ENCODE measurements at places on chromosomes 6 and 20. TPM values are rescaled to one million over a fixed set of nuclear protein-coding genes. Genes with fewer than 3 reads are reported as not detected.

PAX1 gene
- total RNA-seq = not detected

CALHM4 gene
- not detected for total RNA-seq

DNA sequence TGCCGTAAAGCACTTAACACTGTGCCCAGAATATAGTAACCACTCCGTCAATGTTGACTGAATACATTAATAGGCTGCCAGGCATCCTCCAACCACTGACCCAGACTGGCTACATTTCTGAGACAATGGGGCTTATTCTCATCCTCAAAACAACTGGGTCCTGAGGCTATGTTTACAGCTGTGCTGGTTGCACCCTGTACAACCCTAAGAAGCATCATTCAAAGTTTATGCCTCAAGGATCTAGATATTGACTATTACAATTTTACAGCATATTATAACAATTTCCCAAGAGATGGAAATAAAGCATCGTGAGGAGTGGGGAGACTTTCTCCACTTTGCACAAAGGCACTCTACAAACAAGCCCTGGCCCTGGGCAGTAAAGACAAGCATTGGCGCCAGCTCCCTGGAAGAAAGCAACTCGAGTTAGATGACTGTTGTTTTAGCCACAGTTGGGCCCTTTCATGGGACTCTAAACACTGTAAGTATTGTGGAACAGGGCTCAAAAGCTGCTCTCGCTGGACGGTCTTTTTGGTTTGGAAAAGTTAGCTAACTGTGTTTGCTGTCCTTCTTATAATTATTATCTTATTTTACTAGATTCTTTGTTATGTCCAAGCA, 30.2 kb downstream of the MYLIP start:
- DNase-seq = no peak

- DNase-seq = no peak
Observed at GRCh38 chr6:57302477-57302876, 15.0 kb upstream of the PRIM2 start.

DNA sequence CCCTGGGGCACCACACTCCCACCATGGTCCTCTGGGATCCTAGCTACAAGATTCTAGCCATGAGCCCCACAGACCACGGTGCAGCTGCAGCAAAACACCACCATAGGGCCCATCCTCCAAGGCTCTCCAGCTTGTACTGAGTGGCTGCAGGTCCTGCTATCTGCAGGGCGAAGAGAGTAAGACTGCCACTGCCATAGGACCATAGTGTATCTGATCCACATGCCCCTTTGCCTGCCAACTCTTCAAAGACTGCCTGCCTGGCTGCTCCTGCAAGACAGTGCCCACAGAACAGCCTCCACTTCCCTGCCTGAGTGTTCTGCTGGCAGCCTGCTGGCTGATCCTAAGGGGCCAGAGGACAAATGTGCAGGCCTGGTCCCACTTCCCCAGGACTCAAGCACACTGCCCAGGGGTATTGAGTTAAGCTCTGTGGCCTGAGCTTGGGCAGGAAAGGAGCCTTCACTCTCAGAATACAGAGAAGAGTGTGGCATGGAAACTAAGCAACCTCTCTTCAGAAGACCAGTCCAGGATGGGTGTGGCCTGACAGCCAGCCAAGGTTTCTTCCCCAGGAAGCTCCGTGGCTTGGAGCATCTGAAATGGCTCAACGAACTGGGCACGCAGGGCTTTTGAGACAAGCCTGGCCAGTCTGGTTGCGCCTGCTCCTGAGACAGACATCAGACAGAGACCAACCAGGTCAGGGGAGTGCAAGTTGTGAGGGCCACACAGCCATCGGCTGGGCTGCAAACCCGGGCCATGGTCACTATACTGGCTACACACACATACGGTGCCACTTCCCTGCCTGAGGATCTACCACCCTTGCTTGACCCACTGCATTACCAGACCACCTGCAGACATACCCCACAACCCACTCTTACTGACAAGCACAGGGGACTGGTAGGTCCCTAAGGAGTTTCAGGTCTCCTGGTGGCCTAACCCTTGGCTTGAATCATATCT, 54.5 kb downstream of the RNGTT start:
- no peak for DNase-seq

DNA sequence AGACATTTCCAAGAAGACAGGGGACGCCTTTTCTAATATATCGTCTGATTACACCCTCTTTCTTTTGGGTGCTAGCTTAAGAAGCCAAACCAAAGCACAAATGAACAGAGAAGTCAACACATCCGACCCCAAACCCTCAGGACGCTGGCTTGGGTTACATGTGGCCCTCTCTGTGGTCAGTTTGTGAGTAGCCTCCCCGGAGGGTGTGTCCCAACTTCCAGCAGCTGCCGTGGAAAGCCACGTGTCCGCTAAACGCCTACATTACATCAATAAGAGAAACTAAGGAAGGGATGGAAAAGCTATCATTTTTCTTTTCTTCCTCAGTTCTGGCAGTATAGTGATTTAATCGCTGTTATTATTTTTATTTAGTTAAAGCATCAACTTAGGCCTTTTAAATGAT, 487 bp upstream of the BMP6 start:
- DNase-seq = no peak

GRCh38 chr6:65649392-65649791, 57.6 kb downstream of the EYS start:
- DNase-seq = no peak

DNA sequence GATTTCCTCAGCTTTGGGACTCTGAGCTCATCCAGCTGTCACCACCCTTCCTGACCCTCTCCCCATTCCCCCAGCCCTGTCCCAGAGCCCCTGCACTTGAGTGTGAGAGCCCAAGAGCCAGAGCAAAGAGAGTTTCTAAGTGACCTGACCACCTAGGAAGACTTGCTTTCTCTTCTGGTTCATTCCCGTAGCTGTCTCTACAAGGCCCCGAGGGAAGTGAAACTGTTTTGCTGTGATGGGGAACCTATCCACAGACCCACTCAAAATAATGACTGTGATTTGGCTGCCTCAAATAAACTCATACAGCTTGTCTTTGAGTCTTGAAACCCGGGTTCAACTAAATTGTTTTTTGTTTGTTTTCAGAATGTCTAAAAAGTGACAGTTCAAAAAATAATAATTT, 74.6 kb upstream of the XRN2 start:
- DNase-seq = no peak

- DNase-seq = no peak
Observed at GRCh38 chr6:17096652-17097051, 5.2 kb upstream of the STMND1 start.

DNA sequence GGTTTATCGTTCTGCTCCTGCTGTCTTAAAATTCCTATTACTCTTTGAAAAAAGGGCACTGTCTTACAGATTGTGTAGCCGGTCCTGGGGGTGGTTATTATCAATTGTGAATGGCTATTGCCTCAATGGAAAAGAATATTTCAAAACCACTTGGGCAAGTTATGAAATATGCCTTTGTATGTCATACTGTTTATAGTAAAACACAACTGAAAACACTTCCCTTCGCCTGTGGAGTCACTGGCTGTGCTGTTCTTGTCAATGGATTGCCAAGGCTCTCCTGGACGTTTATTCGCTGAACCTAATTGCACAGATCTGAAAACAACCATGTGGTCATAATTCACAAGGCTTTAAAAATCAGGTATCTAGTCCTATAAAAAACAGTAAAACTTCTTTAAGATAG, 47.8 kb upstream of the TAGAP start:
- DNase-seq = no peak
